RCC 7860 (cell line): ENCODE measurements at places on chromosomes 7 and 10.

- DNase-seq, result no peak
Observed at GRCh38 chr7:100583132-100584053, 2.5 kb downstream of the LRCH4 start.

- no peak for DNase-seq
Observed at GRCh38 chr7:5213286-5213645, 23.2 kb downstream of the WIPI2 start.

GRCh38 chr10:24215603-24216002 is 6.7 kb downstream of the KIAA1217 start:
- DNase-seq, result no peak

DNA sequence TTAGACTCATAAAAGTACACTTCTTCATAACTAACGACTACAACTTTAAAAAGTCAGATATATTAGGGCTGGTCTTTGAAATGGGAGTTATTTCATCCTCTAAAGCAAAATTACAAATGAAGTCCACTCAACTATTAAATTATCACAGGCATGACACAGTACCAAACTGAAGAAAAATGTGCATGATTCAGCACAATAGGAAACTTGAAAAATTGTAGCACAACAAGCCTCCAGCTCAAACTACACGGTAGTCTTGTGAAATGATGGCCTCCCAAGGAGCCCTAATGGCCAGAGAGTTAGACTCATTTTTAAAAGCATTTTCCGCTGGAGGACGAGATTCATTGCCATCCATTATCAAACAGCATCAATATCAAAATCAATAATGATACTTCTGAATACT is 76.4 kb downstream of the MAGI2 start:
- DNase-seq, result no peak

DNA sequence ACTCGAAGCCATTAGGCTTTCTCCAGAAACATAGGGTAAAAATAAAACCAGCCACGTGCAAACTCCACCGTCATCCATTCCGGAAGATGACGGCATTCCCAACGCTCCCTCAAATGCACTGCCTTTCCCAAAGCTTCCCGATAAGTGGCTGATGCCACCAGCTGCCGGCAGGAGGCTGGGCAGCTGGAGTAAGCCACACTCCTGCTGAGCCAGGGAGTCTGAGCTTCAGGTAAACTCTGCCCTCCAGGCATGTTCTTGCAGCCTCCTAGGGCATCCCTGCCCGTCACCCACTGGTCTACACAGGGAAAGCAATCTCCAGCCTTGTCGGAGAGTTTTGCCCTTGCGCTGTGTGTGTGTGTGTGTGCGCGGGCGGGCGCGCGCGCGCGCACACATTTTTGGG is 40.5 kb upstream of the TMEM273 start:
- DNase-seq, result no peak
